ENCODE measurements at places on chromosomes 7 and 10. TPM values are rescaled to one million over a fixed set of nuclear protein-coding genes. Genes with fewer than 3 reads are reported as not detected.

- DNase-seq, result no peak
Measured at GRCh38 chr10:7544203-7544602, 122.6 kb downstream of the ITIH5 start.

- no peak for DNase-seq
Measured at GRCh38 chr10:59885430-59886134, 20.8 kb downstream of the CCDC6 start.

DNA sequence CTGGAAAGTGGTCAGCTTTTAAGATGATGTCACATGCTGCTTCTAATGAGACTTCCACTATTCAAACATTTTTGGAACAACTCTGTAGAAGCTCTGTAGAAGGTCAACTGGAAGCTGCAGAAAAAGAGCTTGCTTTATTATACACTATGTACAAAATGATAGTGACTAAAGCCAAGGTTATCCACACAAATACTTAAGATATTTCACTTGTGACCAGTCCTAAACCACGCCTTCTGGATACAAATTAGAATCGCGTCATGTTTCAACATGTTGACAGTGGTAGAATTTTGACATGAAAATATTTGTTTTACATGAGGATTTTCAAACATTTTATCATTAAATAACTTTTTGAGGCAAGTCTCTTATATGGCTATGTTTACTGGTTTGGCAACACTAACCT, 499.6 kb upstream of the PHF14 start:
- no peak for DNase-seq

DNA sequence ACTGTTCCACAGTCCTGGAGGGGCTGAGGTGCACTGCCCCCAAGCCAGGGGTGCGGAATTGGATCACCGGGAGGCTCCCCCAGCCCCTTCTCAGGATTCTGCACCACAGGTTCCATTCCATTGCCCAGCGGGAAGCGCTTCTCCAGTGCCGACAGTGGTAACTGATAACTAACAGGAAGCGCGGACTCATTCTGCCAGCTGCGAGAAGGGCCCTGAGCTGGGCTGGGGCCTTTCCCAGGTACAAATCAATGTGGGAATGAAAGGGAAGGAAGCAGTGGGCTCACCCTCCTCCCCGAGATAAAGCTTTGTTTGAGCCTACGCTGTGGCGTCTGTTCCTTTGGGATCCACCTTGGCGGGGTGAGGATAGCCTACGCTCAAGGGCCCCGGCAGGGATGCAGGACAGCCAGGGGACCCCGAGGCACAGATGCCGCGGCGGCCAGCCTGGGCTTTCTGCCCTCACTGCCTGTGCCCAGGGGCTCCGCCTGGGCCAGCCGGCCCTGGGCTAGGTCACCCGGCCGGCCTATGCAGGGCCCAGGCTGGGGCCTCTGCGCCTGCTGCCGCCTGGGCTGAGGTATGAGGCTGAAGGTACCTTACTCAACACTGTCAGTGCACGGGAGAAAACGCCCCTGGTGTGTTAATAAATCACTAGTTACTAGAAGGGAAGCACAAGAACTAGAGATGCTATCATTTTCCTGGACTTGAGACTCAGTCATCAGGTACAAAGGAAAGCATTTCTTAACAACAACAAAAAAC, 39.4 kb downstream of the EN2 start:
- no peak for DNase-seq

- DNase-seq, result no peak
Measured at GRCh38 chr10:128416231-128416630, 290.0 kb upstream of the MKI67 start.

- DNase-seq, result no peak
Measured at GRCh38 chr7:116356979-116357378, 142.6 kb upstream of the CAV2 start.

DNA sequence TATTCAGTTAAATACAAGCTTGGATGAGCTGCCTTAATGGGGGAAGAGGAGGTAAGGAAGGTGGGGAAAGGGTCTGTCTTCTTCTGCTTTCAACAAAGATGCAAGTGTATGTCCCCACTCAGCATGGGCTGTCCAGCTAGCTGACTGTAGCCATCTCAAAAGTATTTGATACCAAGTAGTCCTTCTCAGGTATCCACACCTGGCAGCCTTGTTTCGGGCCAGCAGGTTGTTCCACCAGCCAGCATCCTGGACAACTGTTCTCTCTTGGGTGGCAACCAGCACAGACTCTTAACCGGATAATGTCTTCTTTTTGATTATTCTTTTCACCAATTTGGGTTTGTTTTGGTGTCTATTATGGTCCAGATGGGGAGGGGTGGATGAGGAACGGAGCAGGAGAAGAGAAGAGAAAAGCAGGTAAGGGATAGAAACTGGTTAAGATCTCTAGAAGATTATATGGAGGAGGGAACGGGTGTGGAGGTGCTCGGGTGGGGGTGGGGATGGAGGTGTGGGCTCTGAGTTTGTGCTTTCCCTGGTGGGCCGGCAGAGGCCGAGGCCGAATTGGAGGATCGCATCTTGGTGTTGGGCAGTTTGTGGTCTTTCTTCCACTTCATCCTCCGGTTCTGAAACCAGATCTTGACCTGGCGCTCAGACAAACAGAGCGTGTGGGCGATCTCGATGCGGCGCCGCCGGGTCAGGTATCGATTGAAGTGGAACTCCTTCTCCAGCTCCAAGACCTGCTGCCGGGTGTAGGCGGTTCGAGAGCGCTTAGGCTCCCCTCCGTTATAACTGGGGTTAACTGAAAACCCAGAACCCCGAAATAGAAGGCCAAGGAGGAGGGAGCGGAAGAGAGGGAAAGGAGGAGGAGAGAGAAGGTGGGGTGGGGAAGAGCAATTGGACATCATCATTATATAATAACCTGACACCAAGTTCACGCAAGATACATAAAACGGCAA, 1.5 kb downstream of the HOXA4 start:
- DNase-seq, result peak; percentile 22

GRCh38 chr7:107201795-107202450, 33.1 kb downstream of the HBP1 start:
- no peak for DNase-seq

LIPJ gene
- total RNA-seq, result 0.47 TPM

LDB3 gene
- total RNA-seq, result 0.60 TPM

BICC1 gene
- 14.8 TPM for total RNA-seq

STEAP1B gene
- total RNA-seq, result 1.3 TPM

CARD11 gene
- 1.4 TPM for total RNA-seq

TLX1 gene
- not detected for total RNA-seq

HMX3 gene
- not detected for total RNA-seq
